ENCODE measurements at places on chromosomes 7 and 10.

DNA sequence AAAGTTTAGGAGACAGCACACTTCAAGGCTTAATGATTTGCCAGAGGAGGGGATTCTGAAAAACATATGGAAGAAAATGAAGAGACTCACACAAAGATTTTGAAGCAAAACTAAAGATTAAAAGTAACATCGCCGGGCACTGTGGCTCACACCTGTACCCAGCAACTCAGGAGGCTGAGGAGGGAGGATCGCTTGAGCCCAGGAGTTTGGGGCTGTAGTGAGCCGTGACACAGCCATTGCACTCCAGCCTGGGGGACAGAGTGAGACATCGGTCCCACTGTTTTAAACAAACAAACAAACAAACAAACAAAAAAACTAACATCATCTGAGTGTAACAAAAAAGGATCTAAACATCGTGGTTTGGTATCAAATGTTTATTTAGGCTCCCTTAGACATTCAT lies 33.7 kb upstream of the DAGLB start:
- DNase-seq, result no peak

- no peak for DNase-seq
These were observed 22.9 kb upstream of the ABCA13 start for GRCh38 chr7:48148311-48148710.

DNA sequence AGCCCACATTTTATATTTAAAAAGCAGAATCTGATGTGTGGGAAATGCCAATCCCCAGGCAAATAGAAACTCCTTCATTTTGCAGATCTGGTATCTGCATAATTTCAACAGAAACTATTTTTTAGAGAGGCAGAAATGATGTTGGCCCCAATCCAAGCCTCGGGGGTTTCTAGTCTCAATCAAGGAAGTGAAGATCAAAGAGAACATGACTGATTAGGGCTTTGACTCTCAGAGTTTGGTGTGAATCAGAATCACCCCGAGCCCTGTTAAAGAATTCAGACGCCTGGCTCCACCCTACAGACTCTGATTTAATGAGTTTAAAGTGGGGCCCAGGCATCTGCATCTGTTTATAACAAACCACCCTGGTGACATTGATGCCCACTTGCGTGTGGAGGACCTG lies 36.7 kb upstream of the UBE2H start:
- DNase-seq, result no peak

DNA sequence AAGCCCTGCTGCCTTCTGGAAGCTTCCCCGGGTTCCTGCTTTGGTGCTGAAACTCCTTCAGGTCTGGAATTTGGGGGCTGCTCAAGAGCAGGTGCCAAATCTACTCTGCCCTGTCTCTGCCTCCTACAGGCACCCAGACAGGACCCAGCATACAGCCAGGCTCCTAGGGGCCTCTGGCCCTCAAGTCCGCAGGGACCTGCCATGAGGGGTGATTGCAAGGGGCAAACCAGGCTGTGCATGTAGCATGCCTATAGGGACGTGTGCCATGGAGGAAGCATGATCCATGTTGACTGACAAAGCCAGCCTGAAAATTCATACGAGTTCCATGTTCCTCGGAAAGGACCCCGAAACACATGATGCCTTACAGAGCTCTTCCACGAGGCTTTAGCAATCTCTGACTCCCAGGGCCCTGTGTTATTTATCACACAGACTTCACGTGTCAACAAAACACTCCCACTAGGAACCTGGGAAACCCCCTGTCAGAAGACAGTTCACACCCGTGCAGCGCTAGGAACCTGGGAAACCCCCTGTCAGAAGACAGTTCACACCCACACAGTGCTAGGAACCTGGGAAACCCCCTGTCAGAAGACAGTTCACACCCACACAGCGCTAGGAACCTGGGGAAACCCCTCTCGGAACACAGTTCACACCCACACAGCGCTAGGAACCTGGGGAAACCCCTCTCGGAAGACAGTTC lies 75.3 kb upstream of the DNAAF5 start:
- no peak for DNase-seq

Measured in fibroblast of skin of right quadriceps (primary cell).